ENCODE measurements at places on chromosomes 3 and 15.
A peak's percentile ranks its signal among the peaks of the same experiment; 100 is the strongest.

DNA sequence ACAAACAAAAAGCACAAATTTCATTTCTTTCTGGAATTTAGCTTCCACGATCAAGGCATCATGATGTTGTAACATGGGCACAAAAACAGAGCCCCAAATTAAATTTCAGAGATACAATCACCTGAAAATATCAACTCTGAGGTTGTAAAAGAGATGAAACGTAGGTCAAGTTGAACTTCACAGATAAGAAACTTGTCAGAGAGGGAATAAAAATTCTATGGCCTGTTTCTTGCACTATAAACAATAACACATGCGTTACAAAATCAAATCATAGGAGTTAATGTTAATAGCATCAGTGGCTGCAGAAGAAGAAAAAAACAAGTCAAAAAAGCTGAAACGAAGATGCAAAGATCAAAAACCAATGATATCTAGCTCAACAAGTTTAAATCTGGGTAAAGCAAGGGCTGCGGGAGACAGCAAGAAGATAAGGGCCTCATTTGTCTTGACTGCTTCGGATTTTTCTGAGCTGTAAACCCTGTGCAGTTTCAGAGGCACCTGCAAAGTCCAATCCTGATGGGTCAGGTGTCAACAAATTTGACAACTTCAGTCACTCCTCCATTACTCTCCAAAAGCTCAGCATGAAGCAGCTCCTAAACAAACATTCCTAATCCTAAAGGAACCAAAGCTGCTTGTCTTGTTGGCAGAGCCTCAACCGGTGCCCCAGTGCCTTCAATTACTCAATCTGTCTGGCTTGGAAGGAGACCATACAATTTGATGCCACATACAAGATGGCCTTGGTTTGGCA, 219.8 kb downstream of the STT3B start:
- no peak for DNase-seq

GRCh38 chr3:108804437-108804836, 18.1 kb upstream of the TRAT1 start:
- no peak for DNase-seq

GRCh38 chr3:48402281-48402732, 27.6 kb downstream of the PLXNB1 start:
- DNase-seq: no peak

DNA sequence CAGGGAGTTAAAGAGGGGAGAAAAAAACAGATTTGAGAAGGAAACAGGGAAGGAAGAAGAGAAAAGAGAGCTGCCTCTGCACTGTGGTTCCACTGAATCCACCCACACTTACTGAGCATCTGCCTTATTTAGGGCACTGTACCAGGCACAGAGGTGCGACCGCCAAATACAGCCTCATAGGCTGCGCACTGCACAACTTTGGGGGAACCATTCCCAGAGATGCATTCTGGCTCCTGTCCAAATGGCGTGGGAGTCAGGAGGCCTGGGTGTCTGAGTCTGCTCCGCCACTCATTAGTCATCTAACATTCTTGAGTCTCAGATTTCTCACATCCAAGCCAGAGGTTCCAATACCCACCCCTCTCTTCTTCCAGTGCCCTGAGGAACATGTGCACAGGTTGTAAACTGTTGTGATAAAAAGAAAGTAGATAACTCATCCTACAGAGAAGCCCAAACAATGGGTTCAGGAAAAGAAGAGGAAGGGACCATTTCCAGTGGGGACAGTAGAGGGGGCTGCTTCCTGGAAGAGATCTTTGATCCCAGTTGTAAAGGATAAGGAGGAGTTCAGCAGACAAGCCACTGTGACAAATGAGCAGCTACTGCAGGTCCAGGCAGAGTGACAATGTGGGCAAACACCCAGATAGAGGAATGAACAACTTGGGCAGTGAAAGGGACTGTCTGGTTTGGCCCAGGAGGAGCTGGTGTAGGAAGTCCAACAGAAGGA, 254.6 kb downstream of the UACA start:
- no peak for DNase-seq

GRCh38 chr3:134085034-134085775, 55.5 kb upstream of the SLCO2A1 start:
- no peak for DNase-seq

DNA sequence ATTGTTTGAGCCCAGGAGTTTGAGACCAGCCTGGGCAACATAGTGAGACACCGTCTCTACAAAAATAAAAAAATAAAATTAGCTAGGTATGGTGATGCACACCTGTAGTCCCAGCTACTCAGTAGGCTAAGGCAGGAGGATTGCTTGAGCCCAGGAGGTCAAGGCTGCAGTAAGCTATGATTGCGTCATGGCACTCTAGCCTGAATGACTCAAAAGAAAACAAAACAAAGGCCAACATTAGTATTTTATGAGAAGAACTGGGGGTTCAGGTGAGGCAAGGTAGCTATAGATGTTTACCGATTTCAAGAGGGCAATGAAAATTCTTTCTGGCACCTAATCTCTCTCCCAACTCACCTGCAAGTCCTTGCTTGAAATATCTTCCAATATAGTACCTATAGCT, 77.2 kb downstream of the GREM1 start:
- no peak for DNase-seq

DNA sequence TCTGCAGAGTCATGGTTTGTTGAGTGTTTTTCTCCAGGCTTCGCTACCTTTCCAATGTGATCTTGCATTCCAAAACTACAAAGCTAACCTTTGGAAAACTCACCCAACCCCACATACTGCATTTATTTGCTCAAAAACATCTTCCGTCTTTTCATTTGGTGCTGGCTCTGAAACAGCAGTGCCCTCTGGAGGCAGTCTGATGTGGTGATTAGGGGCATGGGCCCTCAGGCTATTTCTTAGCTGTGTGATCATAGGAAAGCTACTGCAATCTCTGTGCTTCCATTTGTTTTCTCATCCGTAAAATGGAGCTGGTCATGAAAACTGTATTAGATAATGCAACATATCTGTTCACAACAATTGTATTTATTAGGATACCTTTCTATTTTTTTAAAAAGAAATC, 47.0 kb downstream of the MTHFS start:
- DNase-seq: peak; percentile 42

GRCh38 chr3:52910823-52911222, 13.5 kb upstream of the STIMATE start:
- DNase-seq: no peak

DNA sequence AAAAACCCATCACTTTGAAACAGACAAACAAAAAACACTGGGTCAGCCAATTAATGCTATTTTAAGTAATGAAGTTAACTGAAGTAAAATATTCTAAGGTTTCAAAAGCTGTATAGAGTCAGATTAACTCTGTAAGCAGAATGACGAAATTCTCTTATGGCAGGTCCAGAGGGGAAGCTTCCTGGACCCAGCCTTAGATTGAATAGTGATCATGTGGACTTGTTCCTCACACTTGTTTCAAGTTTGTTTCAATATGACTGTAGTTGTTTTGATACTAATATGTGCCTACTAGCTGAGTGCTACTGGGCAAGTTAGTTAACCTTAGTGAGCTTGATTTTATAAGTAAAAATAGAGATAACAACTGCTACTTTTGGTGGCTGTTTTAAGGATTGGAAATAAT, 32.6 kb downstream of the PLS1 start:
- DNase-seq: no peak

DNA sequence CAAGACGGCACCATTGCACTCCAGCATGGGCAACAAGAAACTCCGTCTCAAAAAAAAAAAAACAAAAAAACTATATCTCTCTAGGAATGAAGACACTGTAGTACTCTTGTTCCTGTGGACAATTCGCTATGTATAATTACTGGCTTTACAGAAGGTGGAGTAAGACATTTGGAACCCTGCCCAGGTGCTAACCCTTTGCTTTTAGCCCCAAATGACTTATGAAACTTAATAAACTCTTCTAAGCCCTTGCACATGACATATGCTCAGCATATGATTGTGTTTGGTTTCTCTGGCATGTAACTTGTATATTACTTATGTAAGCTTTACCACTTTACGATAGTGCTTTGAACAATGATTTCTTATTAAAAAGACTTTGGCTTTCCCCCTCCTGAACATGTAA, 27.3 kb upstream of the PRTG start:
- DNase-seq: no peak

GRCh38 chr3:53145713-53146080, 15.3 kb upstream of the PRKCD start:
- no peak for DNase-seq

DNA sequence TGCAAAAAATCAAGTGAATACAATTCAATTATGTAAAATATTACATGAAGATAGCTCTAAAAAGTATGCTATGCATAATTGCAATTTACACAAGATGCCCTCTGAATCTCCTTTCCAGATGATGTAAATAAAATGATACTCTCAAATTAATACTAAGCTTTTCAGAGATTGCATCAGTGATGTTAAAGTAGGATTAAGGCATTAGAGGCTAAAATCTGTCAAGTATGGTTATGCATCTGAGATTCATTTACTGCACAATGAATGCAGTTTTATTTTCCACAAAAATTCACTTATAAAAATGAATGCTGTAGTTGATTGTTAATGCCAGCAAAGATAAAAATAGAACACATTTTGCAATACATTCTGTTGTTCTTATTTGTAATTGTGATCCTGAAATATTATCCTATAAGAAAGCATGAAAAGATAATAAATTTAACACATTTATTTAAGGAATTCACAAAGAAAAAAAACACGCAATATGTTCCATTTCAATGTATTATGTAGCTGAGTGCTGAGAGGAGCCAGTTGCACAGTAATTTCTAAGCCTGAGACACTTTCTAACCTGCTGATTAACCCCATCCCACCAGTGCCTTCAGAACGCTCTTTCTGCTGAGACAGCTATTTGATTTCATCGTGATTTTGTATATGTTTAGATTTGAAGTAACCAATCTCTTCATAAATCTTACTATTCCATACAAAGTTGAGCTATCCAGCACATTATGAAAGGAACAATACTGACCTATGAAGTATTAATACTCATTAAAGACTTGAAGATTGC, 224.4 kb downstream of the CADM2 start:
- DNase-seq: no peak

- DNase-seq: no peak
Observed at GRCh38 chr3:126827121-126827520, 123.1 kb downstream of the CHCHD6 start.

DNA sequence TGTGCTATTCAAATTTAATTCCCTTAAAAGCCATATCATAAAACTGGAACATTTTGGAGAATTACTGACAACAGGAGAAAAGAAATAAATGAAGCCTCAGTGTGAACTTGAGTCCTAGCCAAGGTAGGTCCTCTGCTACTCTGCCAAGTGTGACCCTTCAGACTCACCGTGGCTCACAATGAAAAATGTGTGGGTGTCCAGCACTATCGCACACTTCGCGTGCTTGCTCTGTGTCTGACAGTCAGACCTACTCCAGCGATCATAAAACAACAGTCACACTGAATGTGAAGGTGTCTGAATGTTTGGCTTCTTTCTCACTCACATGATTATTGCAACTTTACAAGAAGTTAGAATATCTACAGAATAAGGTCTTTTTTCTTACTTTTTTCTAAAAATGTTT, 65.8 kb upstream of the TRA2B start:
- no peak for DNase-seq

DNA sequence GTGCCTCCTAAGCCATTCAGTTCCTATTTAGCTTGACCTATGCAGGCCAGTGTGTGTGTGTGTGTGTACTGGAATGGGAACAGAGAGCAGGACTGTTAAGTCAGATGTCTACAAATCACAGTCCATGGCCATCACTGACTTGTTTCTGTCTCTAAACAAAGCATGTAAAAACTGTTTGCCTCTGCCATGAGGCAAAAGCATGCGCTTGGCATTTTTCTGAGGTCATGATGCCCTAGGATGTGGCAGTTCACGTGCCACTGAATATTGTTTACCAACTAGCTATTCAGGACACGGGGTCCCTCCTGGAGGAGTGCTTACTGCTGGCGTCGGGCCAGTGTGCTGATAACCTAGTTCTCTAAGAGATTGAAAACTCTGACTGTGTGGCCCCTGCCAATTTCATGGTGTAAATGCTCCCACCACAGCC, 8.2 kb upstream of the ATP13A3 start:
- DNase-seq: no peak

- no peak for DNase-seq
Observed at GRCh38 chr15:39432912-39433348, 147.9 kb upstream of the THBS1 start.

DNA sequence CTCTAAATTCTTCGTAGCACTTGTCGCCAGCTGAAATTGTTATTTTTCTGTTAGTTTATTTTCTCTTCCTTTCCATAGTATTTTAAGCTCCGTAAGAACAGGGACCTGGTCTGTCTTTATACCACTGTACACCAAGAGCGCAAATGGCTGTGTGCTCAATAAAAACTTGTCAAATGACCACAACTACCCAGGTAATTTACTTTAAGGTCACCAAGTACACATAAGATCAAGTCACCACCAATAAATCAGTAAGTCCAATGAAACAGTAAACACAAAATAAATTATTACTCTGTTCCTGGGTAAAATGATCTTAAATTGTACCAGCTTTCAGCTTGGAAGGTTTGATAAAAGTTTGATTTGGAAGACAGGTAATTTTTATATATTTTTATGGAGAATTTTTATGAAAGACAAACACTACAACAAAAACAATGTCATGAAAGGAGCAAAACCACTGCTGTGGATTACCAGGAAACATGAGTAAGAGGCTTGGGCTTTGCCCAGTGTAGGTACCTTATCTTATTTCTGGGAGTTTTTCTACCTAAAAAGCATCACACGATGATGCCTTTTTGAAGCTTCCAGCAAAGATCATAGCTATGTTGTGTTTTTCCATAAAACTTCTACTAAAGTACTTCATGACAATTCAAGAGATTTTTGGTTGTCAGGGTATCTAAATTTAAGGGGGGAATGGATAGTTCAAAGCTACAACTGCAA, 406.8 kb downstream of the SHQ1 start:
- no peak for DNase-seq

DNA sequence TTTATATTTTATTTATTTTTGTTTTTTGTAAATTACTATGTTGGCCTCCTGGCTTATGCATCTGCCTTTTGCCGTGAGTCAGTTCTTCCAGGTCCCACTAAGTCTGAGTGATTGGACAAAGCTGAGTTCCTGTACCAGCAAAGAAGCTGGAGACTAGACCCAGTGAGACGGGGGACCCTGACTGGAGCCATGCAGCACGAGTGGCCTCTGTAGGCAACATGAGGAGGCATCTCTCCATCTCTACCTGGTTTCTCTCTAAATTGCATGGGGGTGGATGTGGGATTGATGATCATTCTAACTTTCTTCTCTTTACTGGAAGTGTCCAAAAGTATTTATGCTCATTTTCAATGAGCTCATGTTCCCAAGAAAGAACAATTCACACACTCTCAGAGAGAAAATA, 155.3 kb upstream of the MRPL3 start:
- DNase-seq: no peak

GRCh38 chr3:37872413-37873160, 10.9 kb downstream of the CTDSPL start:
- DNase-seq: no peak

All from NCI-H2081 (cell line).